Cardiac septum (tissue), 1 donor: ENCODE measurements at places on chromosomes 3 and 15.
A peak's percentile ranks its signal among the peaks of the same experiment; 100 is the strongest.

GRCh38 chr3:170542704-170543103 lies 43.2 kb downstream of the SLC7A14 start:
- no peak for DNase-seq

- no peak for DNase-seq
These were observed 78.9 kb downstream of the ULK4 start for GRCh38 chr3:41882956-41883355.

GRCh38 chr3:50573566-50574443 lies 4.5 kb downstream of the HEMK1 start:
- DNase-seq: no peak

DNA sequence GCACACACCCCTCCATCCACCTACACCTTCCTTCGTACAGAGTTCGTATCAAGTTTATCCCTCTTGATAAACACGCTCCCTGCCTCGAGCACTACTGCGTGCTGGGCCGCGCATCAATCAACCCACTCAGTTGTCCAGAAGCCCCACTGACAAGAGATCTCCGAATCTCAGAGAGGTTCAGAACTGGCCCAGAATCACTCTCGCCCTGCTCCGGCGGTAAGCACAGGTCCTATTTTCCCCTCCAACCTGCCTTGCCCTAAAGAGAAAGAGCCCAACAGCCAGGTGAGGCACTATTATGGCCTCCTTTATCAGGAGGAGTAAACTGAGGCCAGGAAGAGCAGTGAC lies 494 bp upstream of the NISCH start:
- DNase-seq: no peak

- no peak for DNase-seq
These were observed 205.6 kb upstream of the SGO1 start for GRCh38 chr3:20391644-20392043.

DNA sequence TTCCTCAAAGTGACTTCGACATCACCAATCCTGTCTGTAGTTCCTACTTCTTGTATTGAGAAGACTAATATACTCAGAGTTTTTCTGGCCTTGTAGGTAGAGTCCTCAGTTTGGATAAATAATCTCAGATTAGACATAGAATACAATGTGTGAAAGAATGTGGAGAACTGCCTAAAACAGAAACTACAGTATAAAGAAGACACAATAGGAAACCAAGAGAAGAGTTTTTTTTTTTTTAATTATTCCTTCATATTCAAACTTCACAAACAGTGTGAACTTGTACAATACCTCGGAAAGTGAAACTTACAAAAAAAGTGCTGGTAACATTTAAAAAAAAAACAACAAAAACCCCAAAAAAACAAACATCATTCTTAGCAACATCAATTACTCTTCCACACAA lies 20.5 kb downstream of the TIGIT start:
- DNase-seq: no peak

DNA sequence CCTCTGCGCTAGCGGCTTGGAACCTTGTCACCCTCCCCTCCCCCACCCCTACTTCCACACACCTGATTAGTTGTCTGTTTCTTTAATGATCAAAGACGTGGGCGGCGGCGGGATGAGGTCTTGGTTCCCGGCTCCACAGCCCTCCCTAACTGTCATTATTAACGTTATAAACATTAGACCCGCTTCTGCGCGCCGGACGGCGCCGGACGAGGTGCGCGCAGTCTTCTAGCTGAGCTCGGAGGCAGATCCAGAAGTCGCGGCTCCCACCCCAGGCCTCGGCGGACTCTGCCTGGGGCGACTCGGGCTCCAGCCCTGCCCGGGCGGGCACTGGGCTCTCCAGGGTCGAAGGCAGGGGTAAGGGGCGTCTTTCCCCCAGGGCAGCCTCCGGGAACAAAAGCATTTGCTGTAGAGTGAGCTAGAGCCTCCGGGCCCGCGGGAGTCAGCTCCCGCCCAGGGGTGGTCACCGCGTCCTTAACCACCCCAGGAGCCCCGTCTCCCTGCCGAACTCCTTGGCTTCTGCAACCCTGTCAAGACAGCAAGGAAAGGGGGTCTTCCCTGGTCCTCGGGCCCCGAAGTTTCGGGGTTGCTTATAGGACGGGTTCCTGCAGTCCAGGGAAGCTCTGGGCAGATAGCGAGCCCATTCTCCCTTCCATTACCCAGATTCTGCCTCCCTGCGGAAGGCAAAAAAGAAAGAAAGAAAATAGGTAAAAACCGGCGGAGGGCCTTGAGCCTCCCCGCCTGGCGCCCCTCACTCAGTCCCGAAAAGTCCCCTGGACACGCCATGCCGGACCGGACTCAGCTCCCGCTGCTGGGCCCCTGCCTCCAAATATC lies 2.2 kb upstream of the ISLR2 start:
- DNase-seq: no peak

DNA sequence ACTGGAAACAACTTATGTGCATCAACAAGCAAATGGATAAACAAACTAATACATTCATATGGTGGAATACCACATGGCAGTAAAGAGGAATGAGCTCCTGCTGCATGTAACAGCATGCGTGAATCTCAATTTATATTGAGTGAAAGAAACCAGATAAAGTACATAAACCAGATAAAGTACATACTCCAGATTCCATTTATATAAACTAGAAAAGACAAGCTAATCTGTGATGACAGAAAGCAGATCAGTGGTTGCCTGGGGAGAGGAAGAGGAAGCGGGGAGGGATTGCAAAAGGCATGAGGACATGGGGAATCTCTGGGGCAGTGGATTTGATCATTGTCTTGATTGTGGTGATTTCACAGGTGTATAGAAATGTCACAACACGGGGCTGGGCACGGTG lies 34.2 kb downstream of the LIMD1 start:
- no peak for DNase-seq

- DNase-seq: peak; percentile 56
These were observed 33.4 kb upstream of the SRP14 start for GRCh38 chr15:40072216-40072990.

- DNase-seq: no peak
These were observed 313.1 kb downstream of the CADM2 start for GRCh38 chr3:85271911-85272310.

GRCh38 chr3:23919628-23920027 lies 2.7 kb downstream of the RPL15 start:
- DNase-seq: no peak

GRCh38 chr3:3648988-3649679 lies 150.1 kb upstream of the LRRN1 start:
- DNase-seq: no peak

DNA sequence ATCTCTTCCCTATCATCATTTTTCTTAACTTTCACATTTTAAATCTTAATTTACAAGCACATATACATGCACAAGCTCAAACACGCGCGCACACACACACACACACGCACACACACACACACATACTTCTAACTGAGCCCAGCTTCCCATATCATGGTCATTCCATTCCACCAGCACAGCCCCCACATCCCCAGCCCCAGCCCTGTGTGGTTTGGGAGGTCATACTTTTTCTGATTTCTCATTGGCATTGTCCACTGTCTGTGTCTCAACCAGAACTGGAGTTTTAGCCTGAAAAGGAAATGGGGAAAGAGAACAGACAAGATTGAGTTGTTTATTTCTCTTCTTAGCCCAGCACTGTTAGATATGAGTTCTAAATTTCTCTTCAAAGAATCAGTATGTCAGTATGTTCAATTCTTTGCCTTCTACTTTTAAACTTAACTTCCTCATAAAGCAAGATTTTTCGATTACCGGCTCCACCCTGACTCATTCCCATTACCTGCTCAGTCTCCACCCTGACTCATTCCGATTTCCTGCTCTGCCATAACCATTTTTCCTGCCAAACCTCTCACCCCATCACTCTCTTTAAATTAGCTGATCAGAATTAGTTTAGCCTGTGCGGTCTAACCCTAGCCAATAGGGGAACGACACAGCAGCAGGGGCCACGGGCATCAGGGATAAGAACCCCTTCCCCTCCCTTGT lies 6.4 kb downstream of the IQCF1 start:
- no peak for DNase-seq

DNA sequence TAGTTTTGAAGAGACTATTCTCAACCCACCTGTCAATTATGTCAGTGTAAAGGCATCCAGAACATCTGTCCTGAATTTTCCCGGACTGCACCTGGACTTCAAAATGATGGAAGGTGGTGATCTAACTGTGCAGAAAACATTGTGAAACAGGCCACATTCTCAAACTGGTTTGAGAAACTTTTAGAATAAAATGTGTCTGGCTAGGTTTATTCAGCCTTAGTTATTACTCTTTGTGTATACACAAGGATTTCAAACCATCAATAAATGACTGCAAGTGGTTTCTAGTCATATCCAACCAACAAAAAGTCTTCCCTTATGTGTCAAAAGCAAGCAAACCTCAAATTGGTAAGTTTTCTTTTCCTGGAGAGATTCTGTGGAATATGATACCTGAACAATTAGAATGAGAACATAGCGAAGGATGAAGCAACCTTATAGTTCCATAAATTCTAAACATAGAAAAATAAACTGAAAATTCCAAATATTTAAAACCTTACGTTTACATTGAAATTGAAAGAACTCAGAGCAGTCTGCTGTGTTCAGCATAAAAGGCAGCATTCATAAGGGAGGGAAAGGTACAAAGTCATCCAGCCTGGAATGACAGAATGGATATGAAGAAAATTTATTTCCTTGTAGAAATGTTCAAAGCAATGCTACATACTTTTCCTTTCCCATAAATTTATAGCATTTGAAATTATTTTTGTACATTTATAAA lies 306.6 kb upstream of the TGFBR2 start:
- DNase-seq: no peak

DNA sequence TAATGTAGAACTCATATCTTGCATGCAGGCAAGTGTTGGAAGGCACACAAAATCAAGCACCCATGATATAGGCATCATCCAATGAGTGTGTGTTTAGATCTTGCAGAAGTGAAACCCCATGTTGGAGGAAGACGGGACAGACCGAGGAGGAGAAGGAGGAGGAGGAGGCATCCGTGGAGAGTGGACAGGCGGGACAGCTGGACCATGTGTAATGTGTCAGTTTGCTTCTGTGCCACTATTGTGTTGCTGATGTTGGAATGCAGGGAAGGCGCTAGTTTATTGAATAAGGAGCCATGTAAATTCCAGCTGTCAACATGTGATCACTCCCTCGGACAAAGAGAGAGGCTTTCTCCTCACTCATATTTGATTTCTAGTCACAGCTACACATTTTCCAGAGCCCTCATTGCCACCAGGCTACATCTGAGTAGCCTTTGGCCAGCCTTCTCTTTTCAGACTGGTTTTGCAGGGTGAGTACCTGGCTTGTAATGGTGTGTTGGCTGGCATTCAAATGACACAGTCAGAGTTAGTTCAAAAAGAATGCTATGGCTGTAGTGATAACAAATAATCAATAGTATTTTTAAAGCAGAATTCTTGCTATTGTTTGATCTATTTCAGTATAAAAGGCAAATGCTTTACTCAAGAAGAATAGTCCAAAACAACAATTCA lies 1037.6 kb upstream of the NR2F2 start:
- no peak for DNase-seq

DNA sequence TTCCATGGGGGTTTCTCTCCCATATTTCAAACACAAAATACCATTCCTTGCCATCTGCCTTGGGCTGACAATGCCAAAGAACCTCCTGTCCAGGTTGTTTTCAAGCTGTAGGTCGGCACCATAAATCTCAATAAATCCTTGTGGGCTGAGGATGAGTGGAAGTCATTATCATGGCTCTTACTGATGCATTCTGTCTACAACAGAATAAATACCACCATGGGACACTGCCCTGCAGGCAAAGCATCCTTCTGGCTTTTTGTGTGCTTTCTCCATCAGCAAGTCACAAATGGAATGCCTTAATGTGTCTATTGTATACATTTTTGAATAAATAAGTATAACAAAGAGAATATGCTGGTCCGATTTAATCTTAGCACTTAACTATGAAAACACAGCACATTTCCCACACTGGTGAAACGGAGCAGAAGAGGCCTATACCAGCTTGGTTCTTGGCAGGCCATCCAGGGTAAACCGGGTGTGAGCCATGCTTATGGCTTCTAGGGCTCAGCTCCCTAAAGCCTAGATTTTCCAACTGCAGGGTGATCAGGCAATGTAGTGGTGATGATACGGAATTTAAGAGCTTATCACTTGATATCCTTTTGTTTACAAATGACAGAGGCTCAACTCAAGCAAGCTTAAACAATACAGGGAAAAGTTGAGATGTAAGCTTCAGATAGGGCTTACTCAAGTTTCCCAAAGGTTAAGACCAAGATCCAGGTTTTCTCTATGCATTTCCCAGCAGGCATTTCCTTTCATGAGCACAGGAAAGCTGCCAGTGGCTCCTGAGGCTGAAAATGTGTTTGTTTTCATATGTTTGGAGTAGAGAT lies 133.2 kb upstream of the LRTM1 start:
- DNase-seq: no peak

- DNase-seq: no peak
These were observed 67.8 kb downstream of the DHX30 start for GRCh38 chr3:47870702-47871260.

GRCh38 chr3:54538346-54538745 lies 389.5 kb downstream of the LRTM1 start:
- no peak for DNase-seq

DNA sequence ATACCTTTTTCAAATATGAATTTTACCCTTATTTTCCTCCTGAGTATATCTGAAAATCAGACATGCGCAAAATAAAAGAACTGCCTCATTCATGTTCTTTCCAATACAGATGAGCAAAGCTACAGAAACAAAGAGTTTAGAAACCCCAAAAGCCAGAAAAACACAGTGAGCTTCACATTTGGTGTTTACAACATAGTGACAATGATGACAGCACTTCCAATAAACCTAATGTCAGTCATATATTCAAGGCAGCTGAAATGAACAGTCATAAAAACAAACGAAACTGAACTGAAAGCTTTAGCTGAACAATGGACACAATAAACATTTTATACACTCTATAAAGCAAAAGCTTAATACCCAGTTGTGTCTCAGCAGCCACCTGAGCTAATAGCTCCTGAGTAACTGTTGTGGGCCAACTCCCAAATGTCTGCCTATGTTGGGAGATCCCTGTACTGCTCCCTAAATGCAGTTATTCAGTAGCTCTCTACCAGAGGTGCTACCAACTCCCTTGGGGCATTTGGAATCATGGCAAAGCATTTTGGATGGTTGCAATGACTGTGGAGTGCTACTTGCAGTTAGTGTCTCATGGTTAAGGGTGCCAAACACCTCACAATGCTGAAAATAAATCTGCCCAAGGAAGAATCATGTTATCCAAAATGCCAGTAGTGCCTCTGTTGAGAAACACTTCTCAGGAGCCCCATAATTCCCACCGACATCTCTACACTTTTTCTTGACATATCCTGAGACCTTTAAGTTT lies 131.5 kb downstream of the TGFBR2 start:
- no peak for DNase-seq

- DNase-seq: no peak
These were observed 36.5 kb downstream of the ADAMTS9 start for GRCh38 chr3:64651303-64651702.

GRCh38 chr3:23341147-23341838 lies 138.2 kb downstream of the UBE2E2 start:
- DNase-seq: no peak
